ENCODE measurements at places on chromosomes 7 and 10.

DNA sequence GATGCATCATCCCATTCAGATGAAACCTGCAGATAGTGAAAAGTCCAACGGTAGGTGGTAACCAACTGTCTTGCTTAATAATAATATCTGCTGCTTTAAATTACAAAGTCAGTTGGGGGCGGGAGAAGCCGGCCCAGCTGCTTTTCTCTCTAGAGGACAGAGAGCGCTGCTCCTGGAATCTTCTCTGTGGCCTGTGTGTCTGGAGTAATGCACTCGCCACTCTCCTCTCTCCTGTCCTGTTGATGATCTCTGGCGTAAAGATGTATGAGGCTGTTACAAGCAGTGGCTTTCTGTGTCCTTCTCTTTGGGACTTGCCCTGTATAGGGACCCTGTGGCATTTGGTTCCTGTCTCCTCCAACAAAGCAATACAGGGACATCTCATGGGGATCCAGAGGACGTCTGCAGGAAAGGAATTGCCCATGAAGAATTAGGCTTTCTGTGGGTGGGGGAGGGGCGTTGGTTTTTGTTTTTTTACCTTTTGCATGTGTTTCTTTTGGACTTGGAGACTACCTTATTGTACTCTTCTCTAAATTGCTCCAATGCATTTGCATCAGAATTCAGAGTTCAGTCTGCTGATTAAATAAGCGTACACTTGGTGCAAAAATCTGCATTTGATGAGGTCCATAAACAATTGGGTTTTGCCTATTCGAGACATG is 231.6 kb downstream of the CELF2 start:
- DNase-seq, result no peak

DNA sequence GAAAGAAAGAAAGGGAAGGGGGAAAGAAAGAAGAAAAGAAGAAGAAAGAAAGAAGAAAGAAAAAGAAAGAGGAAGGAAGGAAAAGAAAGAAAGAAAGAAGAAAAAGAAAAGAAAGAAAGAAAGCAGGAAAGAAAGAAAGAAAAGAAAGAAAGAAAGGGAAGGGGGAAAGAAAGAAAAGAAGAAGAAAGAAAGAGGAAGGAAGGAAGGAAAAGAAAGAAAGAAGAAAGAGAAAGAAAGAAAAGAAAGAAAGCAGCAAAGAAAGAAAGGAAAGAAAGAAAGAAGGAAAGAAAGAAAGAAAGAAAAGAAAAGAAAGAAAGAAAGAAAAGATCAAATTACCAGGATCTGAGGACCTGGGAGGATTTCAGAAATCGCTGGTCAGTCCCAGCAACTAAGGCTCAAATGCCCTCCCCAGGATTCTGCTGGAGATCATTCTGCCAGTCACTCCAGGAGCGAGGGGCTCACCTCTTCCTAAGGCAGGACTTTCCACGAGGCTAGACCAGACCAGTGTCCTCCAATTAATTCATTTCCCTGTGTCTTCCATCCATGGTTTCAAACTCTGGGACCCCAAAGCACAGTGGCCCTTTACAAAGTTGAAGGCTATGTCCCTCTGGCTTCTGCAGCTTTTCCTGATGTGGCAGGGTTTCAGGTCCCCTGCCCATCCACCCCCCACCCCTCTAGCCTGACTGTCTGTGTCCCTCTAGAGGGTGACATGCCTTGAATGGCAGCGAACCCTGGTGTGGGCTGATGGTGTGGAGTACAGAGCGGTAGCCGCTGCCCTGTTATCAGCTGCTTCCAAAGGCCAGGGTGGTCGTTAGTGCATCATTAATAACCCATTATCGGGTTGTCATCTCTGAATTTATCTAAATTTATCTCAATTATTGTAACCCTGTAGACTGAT is 77.9 kb downstream of the PARP12 start:
- DNase-seq, result no peak

GRCh38 chr10:14625192-14625631 is 149.5 kb downstream of the FAM107B start:
- DNase-seq, result peak; percentile 65

- no peak for DNase-seq
These were observed 52.4 kb downstream of the PARP12 start for GRCh38 chr7:140010194-140010895.

DNA sequence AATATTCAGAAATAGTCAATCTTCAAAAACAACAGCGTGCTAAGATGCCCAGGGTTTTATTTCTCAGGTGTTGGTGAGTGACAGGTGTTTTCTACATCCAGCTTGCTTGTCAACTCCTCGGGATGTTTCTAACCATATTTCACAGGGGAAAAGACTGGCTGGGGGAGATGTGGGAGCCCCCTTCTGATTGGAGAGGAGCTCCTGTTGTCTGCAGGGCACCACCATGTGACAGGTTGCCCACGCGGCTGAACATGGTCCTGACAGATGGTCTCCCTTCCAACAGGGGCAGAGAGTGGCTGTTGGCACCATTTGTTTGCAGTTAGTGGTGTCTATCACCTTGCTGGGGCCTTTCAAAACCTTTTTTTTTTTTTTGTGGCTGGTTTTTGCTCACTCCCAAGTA is 16.5 kb upstream of the GPR26 start:
- peak; percentile 48 for DNase-seq

DNA sequence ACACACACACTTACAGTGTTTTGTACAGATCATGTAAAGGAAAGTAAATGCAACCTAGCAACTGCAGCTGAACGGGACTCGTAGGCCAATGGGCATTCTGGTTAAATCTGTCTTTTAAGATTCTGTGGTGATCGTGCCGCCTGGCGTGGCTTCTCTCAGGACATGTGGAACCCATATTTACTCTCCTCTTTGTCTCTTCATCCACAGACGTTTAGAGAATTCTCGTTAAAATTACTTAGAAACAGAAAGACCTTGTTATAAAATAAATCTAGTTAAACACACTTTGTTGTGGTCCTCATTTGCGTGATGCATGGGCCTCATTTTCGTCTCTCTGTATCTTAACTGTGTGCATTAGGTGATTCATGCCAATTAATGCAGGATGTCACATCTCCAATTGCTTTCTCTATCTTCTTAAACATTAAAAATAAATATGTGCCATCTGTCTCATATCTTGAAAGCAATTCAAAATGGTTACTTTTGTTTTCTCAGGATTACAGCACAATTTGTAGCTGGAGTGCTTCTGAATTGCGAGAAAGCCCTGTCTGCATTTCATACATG is 11.5 kb downstream of the KLF6 start:
- DNase-seq, result no peak

GRCh38 chr10:88728107-88728763 is 22.2 kb downstream of the LIPK start:
- no peak for DNase-seq

DNA sequence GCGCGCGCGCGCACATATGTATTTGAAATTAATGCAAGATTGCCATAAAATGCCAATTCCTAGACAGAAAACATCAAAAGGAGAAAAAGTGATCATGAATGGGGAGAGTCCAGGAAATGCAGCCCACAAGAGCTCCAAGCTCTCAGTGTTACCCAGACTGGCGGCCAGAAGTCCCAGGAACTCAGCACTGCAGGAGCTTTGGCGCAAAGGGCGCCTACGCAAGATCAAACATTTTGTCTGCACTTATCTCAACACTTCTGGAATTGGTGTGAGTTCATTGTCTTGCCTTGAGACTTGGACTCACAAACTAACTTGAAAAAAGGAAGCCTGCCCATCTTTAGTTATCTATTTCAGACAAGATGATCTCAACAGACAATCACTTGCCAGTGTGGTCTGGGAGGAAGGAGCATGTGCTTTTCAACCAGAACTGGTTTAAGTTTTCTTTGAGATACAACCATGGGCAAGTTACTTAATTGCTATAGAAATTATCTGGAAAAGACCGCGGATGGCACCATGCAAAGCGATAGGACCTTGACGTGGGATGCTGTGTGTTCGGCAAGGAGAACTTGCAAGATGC is 77.2 kb downstream of the KIAA1549 start:
- no peak for DNase-seq

GRCh38 chr7:4133491-4134044 is 548.5 kb upstream of the FOXK1 start:
- DNase-seq, result no peak

DNA sequence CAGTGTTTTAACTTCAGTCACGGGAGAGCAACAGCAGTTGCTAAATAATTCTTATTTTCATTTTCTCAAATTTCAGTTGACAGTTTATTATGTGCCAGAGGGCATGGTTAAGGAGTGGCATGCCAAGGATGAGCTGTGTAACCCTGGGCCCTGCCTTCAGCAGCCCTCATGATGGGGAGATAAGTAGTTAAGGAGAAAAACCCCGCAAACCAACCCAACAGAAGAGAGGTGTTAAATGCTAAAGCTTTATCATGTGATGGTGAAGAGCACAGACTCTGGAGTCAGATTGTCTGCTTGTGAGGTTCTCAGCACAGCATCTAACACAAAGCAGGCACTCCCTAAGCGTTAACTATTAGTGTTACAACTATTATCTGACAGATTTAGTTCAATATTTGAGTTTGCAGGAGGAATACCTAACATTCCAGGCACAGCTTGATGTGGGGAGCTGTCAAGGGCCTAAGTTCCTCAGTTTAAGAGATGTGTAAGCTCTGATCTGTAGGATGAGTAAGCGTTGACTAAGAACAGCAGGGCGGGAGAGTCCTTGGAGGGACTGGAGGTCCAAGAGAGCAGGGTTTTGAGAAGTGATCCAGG is 29.6 kb downstream of the STAM start:
- no peak for DNase-seq
